ENCODE measurements at places on chromosomes 16 and 17.

DNA sequence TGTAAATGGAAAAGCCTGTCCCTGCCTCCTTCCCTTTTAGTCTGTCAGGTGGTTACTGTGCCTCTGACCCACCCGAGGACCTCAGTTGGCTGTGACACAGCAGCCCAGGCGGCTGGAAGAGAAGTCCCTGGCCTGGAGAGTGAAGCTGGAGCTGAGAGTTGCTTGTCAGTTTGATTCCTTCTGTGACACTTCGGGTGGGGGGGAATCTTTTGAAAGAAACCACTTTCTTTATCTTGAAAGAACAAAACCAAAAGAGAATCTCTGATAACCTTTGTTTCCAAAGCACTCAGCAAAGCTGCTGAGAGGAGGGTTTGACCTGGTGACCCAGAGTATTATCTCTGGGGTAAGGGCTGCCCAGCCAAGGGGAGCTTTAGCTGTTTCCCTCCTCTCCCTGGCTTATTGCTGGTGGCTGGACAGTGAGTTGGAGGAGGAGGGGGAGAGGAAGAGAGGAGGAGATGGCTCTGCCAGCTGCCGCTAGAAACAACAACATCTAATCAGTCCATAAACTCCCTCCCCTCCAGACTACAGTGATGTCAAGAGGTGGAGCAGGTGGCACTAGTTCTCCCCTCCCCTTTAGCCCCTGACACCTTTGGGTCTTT, 34.0 kb downstream of the YPEL2 start:
- peak; percentile 48 for DNase-seq

DNA sequence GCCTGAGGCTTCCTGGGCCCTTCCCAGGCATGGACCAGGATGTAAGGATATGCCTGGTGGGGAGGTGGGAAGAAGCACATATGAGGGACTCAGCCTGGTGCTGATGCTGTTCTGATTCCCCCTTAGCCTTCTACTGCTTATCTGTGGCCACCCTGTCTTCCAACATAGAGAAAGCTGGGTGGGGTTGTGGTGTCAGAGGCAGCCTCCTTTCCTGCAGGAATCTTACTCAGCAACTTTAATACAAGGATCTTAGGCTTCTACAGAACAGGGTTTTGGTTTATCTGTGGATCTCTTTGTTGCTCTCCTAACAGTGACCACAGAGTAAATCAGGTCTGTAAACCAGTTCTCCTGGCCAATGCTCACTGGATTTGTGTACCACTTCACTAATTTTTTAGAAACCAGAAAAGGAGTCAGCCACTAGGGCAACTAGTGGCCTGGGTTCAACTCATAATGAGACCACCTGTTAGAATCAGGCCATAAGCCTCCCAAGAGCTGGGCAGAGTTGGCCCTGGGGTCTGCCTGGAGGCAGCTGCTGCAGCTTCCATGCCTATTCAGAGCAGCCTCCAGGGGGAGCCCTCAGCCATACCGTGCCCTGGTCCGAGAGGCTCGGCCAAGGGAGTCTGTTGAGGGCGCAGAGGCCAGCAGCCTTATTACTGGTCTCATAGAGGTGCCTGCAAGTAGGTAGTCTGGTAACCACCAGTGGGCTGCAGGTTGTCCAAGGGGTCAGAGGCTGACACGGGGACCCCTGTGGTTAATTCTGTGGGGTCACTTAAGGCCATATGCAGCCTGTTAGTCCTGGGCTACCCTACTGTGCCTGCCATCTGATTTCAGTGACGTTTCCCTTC, 7.1 kb downstream of the HAS3 start:
- DNase-seq = peak; percentile 34

GRCh38 chr17:1762901-1763898, 1.3 kb downstream of the SERPINF1 start:
- DNase-seq = no peak

DNA sequence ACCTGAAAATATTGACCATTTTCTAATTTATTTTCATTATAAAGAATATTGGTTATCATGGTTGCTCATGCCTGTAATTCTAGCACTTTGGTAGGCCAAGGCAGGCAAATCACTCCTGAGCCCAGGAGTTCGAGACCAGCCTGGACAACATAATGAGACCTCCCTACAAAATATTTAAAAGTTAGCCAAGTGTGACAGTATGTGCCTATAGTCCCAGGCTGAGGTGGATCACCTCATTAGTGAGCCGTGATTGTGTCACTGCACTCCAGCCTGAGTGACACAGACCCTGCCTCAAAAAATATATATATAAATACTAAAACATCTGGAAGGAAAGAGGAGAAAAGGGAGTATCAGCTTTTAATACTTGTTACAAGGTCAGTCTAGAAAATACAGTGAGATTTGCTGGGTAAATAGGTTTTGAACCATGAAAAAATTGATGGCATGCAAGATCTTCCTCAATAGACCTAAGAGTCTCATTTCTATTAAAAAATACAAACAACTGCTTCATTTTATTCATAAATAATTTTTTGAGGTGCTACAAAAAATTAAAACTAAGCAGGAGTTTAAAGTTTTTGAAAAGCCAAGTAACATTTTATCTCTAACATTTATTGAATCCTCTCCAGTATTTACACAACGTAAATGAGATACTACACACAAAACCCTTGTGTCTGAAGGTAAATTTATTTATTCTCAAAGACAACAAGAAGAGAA, 47.7 kb downstream of the TUBD1 start:
- DNase-seq = no peak

DNA sequence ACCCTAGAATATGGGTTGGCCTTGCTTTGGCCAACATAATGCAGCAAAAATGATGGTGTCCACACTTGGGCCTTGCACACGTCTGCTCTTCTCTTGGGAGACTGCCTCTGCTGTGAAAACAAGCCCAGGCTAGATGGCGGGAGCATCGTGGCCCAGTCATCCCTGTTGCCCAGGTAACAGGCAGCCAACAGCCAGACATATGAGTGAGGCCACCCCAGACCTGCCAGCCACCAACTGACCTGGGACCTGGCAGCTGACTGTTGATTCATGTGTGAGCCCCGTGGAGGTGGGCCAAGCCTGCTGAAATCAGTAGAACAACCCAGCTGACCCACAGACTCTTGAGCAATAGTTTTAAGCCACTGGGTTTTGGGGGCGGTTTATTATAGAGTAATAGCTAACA, 39.4 kb upstream of the CDH3 start:
- no peak for DNase-seq

GRCh38 chr16:23876256-23876896, 40.6 kb downstream of the PRKCB start:
- no peak for DNase-seq

DNA sequence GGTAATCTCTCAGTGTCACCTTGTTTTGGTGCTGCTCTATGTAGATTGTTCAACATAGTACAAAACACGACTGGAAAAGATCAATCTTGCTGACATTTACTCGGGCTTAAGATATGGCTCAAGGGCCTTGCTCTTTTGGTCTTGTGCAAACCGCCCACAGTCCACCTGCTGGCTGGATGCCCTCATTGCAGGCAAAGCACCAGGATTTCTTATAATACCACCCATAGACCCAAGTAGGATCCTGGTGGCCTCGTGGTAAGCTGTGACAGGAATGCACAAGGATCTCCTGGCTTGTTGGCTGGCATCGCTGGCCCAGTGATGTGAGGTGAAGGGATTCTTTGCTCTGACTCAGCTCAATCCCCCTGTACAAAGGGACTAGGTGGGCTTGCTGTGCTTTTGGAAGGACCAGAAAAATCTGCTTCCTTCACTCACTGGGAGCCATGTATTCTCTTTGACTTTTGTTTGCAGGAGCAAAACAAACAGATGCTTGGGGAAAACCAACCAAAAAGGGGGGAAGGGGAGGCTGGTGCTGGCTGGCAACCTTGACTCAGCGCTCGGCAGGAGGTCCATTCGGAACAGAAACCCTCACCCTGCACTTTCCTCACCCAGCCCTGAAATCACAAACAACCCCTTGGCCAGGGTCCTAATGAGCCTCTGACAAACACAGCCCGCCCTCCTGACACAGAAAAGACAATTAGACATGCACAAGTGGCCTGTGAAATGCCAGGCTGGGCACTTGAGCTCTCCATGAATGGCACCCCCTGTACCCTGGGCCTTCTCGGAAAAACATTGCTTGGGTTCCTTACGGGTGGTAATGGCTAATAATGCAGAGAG, 36.6 kb upstream of the MED9 start:
- peak; percentile 57 for DNase-seq

DNA sequence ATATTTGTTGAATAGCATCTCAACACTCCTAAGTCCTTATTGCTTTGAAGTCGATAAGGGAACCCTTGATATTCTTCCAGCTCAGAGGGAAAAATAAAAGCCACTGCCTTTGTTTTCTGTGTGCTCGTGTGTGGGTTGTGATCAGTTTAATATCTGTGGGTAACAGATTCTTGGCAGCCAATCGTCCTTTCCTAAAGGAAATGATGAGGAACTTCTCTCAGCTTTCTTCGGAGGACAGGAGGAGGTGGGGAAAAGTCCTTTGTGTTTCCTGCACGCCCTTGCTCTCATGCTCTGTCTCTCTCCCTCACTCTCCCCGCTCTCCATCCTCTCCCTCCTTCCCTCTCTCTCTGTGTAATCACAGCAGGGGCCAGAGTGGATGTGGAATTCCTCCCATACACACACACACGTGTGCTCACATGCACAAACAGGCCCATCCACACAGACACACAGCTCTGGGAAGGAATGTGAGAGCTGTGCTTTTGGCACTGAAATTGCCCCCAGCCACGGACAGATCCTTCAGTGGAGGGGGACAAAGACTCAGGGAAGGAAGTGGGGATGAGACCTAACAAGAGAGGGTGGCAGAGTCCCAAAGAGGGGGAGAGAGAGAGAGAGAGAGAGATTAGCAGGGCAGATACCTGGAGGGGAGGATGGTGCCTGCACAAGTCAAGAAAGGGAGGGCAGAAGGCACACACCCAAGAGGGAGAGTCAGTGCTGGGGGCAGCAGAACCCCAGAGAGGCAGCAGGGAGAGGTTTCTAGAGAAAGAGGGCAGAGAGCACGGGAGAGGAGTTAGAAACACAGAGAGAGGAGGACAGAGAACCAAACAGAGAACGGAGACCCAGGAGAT, 83.5 kb upstream of the PLCG2 start:
- DNase-seq = no peak

DNA sequence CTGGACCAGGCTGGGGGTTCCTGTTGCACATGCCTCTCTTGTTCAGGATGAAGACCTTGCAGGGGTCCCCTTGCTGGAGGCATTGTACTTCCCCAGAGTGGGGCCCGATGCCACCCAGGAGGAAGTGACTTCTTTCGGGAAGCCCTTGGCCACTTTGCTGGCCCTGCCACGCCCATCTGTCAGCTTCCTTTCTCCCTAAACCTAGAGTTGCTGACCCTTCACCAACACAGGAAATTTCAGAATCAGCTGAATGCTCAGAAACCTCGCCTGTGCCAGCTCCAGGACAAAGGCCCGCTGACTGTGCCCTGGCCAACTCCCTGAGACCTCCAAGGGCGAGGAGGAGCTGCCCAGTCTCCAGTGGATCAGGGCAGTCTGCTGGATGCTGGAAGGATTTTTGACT, 26.7 kb downstream of the WNT9B start:
- DNase-seq = no peak

GRCh38 chr16:68668266-68668665, 23.2 kb downstream of the CDH3 start:
- peak; percentile 50 for DNase-seq

GRCh38 chr17:38461683-38462082, 33.4 kb downstream of the ARHGAP23 start:
- no peak for DNase-seq

DNA sequence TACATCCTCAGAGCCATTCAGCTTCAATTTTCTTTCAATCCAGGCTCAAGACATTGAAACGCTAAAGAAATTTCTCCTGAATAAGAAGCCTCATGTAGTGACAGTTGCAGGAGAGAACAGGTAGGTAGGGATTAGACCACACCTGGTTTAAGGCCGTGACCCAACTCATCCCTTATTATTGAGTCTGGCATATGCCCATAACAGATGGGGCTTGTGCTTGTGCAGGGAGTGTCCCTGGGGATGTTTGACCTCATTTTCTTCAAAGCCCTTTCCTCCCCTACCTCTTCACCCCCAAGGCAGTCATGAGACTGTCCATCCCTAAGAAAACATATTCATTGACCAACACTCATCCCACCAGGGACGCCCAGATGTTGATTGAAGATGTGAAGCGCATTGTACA, 24.3 kb downstream of the SUPT6H start:
- DNase-seq = no peak

DNA sequence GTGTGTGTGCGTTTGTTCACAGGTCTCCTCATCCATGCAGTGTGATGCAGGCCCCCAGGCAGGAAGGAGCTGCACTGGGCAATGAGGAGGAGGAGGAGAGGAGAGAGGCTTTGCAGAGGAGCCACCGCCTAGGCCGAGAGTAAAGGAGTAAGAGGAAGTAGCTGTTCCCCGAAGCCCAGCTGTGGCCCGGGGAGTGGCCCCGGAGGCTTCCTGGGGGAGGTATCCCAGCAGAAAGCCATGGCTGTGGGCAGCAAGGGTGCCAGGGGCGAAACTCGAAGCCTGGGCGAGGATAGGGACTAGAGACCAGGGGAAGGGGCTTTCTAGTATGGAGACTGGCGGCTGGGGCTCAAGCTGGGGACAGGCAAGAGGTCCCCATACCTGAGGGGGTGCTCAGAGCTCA, 12.2 kb downstream of the C16orf95 start:
- no peak for DNase-seq

GRCh38 chr17:77280304-77281121, 139.7 kb downstream of the SEC14L1 start:
- no peak for DNase-seq

DNA sequence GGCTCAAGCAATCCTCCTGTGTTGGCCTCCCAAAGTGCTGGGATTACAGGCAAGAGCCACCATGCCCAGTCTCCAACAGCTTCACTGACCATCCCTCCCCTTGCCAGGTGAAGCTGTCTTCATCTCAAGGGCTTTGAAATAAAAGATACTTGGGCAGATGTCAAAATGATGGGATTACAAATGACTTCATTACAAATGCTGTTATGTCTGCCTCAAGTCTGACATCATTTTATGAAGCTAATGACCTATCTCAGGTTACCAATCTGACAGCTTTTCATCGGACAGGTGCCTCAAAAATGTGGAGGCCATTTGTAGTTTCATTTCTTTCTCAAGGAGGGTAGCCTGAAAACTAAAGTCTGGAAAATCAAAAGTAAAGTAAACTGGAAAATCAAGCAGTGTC, 323.7 kb upstream of the TBX2 start:
- no peak for DNase-seq

GRCh38 chr16:51328733-51329132, 177.7 kb upstream of the SALL1 start:
- no peak for DNase-seq

DNA sequence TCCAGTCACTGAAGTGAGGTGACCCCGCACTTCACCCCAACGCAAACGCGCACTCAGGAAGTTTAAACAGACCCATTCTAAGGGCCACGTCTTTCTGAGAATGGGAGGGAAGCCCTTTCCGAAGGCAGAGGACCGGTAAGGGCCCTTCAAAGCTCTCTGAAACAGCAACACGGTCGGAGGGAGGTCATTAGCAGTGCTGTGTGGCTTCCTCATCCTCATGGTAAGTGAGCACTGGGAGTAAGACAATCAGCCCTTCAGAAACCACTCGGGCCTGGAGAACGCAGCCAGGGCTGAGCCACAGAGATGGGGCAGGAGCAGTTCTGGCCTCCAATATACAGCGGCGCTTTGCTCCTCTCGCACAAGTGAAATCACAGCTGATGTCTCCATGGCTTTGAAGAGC, 23.7 kb downstream of the SRL start:
- DNase-seq = no peak

- no peak for DNase-seq
Observed at GRCh38 chr17:62714016-62714777, 86.7 kb downstream of the MRC2 start.

- peak; percentile 80 for DNase-seq
Observed at GRCh38 chr17:2814481-2815341, 18.5 kb downstream of the RAP1GAP2 start.

GRCh38 chr17:81322271-81323082, 27.4 kb upstream of the SLC38A10 start:
- DNase-seq = peak; percentile 25
